ENCODE measurements at places on chromosomes 7 and 10. TPM values are rescaled to one million over a fixed set of nuclear protein-coding genes. Genes with fewer than 3 reads are reported as not detected.

DNA sequence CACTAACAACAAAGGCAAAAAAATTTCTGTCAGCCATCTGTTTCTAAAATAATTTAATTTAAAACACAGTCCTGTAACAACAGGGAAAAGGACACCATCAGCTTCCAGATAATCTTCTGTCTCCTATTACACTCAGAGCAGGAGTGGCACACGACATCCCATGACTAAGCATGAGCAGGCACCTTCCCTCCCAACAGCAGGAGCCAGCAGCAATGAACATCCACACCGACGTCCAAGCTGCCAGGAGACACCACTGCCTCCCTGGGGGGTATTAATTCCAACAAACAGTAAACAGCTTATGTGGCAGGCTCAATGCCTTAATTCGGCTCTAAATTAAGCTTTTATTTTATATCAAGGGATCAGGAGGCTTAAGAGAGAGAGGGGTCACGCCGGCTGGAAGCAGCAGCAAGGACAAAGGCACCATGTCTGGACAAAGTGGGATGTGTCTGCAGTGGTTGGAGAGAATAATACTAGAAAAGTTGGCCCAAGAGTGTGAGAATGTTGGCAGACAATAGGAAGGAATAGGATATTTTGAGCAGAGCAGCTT is 45.7 kb downstream of the KIAA1549 start:
- no peak for DNase-seq

The VPS37D gene
- 11.4 TPM for polyA plus RNA-seq

The GTF2I gene
- polyA plus RNA-seq = 309 TPM

The SYT15 gene
- 5.7 TPM for polyA plus RNA-seq

All from right renal cortex interstitium (tissue), 3 donors.